NCI-H2081 treated with DMSO at 0.1 percent for 48 hours (cell line): ENCODE measurements at places on chromosomes 13 and 19.

DNA sequence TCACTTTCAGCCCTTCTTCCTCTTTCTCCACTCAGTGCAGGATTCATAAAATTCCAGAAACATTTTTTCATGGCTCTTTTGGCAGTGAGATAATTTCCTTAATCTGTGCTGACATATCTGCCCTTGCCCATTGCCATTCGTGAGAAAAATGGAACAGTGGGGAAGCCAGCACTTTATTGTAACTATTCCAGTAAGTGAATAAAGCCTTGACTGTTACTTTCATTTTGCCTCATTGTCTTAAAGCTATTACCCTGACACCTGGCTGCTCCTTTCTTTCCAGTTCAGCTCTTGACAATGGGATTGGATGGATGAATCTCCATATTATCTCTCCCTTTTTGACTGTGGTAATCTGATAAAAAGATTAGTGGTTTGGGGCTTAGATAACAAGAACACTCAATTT is 1068.1 kb upstream of the PCDH20 start:
- DNase-seq, result no peak

- DNase-seq, result no peak
These were observed 5.5 kb upstream of the ACP7 start for GRCh38 chr19:39078436-39079200.

DNA sequence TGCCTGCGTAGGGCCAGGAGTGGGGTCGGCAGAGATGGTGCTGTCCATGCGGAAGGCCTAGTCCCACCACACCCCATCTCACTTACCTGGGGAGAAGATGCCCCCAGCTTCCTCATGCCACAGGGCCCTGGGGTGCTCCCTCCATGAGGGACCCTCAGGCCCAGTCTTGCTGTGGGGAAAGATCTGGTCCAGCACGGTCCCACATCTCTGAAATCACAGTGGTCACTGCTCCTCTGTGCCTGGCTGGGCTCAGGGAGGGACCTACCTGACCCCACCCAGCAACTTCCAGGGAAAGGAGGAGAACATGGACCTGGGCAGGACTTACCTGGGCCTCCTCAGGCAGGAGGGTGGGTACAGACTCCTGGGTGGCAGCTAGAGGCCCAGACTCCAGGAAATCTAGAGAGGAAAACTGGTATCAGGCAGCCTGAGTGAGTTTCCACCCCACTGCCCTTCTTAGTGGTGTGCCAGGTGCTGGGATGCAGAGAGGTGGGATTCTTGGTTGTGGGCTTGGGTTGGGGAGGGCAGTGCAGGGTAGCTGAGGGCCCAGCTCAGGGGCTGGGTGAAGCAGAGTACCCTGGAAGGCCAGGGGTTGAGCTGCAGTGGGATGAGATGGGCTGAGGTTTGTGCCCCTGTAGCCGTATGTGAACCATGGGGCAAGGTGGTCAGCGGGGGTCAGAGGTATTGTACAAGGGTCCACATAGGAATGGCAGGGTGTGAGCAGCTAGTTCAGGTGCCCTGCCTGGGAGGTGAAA is 3.8 kb downstream of the MZF1 start:
- DNase-seq, result no peak

DNA sequence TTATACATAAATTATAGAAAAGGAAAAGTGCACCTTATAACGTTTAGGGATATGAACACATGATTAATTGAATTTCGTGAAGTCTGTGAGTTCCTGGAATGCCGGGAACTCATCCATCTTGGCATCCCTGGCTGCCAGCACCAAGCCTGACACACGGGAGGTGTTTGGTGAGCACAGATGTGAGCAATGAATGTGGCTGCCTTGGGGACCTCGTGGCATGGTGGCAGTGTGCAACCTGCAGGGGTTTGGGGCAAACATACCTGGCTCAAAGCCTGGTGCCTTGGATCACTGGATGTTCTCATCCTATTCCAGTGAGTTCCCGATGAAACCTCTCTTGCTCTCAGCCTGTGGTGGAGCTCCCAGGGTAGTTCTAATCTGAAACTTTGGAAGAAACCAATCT is 10.4 kb upstream of the MAP2K2 start:
- no peak for DNase-seq

GRCh38 chr19:47539747-47540311 is 25.0 kb upstream of the NAPA start:
- DNase-seq, result no peak

DNA sequence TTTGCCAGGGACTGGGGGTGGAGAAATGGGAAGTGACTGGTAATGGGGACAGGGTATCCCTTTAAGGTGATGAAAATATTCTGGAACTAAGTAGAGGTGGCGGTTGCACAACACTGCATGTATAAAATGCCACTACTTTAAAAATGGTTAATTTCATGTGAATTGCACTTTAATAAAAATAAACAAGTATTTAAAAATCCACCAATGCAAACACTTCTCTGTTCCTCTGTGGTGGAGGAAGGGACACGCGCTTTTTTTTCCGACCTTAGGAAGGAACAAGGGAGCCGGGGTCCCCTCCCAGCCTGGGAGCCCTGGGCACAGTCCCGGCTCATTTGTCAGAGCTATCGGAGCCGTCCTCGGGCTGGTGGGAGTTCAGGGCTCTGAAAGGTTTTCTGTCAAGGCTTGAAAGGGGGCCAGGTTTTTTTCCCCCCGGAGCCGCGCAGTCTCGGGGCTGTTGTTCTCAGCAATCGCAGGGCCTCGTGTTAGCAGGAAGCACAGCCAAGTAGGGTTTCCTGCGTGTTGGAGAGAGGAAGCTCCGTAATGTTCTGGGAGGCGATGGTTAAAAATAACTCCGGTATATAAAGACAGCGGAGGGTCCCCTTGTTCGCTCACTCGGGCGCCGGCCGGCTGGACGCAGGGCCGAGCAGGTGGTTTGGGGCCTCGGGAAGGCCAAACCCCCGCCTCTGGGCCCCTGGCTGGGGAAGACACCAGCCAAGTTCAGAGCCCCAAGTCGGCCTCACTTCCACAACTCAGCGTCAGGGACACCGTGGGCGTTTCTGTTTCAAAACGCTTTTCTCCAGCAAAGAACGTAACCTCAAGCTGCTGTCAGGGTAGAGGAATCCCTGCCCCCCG is 41.2 kb upstream of the KLF2 start:
- no peak for DNase-seq

GRCh38 chr13:43057653-43058317 is 34.4 kb downstream of the DNAJC15 start:
- no peak for DNase-seq

- no peak for DNase-seq
These were observed 19.9 kb downstream of the SSC5D start for GRCh38 chr19:55508120-55508519.

DNA sequence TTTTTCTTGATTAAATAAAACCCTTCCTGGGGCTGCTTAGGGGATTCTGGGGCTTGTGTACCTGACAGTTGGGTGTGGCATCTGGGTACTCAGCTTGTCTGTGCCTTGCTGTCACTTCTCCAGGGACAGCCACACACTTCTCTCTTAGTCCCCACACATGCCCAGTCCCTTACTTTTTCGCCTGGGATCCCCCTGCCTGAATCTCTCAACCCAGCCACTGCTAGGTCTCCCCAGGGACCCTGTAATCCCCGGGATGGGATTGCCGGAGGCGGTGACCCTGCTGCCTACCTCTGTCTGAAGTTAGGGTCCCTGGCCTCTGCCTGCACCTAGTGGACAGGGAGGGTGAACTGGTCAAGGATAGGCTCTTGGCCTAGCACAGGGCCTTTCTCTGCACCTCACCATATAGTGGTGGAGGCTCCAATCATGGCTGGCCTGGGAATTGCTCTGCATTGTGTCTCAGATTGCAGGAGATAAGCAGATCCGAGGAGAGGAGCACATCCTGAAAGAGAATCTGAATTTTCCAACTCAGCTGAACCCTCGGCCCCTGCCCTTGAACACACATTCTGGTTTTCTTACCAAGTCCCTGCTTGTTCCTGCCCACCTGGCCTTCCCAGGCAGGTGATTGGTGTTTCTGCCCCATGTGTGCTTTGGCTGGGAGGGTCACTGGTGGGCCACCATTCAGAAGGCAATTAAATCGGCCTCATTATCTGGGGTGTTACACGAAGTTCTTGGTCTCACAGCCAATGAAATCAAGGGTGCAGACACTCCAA is 8.7 kb upstream of the ZNF492 start:
- no peak for DNase-seq

DNA sequence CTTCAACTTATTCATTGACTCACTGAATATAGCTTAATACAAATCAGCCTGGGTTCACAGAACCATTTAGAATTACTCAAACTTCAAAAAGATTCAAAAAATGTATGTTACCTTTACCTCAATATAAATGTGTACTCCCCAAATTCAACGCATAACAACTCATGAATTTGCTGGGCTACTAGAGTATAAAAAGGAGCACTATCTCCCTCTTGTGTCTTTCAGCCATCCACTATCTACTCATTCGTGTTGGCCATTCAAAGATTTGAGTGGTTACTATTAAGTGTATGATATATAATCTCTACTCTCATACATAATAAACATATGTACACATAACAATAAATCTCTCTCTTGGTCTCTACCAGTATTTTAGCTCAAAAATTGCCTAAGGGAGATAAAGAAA is 20.3 kb downstream of the INTS6 start:
- DNase-seq, result no peak

DNA sequence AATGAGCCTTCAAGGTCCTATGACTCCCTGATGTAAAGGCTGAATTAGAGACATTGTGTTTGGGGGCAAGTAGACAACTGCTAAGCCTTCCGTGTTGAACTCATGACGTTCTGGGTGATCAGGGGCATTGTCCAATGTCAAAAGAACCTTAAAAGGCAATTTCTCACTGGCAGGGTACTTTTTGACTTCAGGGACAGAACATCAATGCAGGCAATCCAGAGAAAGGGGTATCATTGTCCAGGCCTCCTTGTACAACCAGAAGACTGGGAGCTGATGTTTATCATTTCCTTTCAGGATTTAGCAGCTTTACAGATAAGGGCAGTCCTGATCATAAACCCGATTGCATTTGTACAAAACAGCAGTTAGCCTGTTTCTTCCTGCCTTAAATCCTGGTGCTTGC is 25.0 kb upstream of the SMAD9 start:
- no peak for DNase-seq

GRCh38 chr19:6769006-6769619 is 1.9 kb upstream of the SH2D3A start:
- no peak for DNase-seq

GRCh38 chr19:31113293-31113692 is 235.9 kb downstream of the TSHZ3 start:
- DNase-seq, result no peak

DNA sequence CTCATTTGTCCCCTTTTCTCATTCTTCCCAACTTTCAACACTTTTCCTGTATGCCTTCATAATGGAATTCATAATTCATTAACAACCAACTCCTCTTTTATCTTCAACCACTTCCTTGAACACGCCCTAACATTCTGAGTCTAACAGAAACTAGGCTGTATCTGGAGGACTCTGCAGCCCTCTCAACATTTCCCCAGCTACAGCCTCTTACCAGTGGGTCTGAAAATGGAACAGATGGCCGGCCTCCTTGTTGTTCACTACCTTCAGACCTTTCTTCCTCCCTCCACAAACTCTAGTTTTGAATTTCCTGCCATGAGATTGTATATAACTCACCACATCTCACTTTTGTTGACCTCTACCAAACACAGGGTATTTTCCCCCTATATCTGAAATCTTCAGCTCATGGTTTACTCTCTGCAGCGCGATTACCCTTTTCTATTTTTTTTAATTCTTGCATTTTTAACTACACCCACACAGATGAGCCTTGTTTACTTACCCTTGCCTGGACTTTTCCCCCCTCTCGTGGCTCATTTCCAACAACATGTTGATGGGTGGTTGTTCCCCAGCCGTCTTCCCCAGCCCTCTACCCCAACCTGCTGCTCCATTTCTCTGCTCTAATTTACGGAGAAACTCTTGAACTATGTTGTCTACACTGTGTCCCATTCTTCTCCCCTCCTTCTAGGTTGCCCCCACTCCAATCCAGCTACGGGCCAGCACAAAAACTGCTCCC is 846 bp downstream of the ZNF790 start:
- DNase-seq, result peak; percentile 0
